NCI-H524 treated with DMSO at 0.1 percent for 48 hours (cell line): ENCODE measurements at places on chromosomes 6 and 20.

DNA sequence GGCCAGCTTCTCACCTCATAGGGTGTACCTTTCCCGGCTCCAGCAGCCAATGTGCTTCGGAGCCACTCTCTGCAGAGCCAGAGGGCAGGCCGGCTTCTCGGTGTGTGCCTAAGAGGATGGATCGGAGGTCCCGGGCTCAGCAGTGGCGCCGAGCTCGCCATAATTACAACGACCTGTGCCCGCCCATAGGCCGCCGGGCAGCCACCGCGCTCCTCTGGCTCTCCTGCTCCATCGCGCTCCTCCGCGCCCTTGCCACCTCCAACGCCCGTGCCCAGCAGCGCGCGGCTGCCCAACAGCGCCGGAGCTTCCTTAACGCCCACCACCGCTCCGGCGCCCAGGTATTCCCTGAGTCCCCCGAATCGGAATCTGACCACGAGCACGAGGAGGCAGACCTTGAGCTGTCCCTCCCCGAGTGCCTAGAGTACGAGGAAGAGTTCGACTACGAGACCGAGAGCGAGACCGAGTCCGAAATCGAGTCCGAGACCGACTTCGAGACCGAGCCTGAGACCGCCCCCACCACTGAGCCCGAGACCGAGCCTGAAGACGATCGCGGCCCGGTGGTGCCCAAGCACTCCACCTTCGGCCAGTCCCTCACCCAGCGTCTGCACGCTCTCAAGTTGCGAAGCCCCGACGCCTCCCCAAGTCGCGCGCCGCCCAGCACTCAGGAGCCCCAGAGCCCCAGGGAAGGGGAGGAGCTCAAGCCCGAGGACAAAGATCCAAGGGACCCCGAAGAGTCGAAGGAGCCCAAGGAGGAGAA lies 10.5 kb downstream of the GNAS-AS1 start:
- no peak for DNase-seq

DNA sequence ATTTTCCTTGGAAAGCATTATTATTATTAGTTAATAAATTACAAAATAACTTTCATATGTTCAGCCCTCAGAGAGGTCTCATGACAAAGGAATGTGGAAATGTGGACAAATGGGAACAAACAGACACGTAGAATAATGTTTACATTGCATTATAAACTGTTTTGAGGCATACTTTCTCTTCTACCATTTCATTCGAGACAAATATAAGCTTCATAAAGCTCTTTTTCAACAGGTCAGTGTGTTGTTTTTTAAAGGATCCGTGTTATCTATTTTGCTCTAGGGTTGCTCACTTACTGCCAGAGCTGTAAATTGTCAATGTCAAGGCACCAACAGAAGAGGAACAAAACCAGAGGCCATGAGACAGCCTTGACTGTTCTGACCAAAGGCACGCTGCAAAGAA lies 256.8 kb downstream of the PHACTR1 start:
- DNase-seq: no peak

DNA sequence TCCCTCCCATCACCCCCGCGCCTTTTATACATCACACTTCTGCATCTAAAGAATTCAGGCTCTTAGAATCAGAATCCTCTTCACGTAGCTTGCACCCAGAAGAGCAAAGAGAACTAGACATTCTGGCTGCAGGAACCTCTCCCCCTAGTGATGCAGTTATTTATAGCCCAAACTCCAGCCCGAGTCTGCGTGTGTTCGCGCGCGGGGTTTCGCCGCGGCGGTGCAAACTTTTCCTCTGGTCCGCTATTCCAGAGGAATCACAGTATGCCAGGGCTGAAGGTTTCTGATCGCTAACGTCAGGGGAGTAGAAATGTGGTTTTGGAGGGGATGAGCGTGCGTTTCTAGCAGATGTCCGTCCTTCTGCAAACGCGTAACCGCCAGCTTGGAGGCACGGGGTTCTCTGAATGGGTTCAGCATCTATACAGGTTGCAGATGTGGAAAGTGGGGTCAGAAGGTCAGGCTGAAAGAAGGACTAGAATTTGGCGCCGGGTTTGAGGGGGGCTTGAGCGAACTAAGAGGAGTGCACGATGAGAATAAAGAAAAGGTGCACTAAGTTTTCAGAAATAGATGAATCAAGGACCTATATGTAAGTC lies 1.8 kb downstream of the EPHA7 start:
- DNase-seq: no peak

GRCh38 chr6:168634541-168635328 lies 193.8 kb downstream of the SMOC2 start:
- DNase-seq: no peak

DNA sequence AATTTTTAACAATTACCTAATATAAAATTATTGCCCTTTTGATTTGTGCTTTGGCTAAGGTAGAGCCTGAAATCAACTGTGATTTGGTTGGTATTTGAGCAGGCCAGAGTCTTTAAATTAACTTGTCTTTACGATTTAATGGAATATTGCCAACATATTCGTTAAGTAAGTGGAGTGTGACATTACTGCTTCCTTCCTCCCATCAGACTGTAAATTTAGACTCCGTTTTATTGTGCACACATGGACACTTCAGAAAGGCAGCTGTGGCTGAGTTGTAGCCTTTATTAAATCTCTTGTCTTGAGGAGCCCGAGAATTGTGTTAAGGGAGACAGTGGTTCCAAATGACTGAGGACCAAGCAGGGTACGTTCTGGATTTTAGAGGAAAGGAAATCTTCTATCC lies 57.4 kb downstream of the CAP2 start:
- DNase-seq: peak; percentile 82

GRCh38 chr20:63191400-63191799 lies 24.5 kb downstream of the YTHDF1 start:
- DNase-seq: peak; percentile 83

DNA sequence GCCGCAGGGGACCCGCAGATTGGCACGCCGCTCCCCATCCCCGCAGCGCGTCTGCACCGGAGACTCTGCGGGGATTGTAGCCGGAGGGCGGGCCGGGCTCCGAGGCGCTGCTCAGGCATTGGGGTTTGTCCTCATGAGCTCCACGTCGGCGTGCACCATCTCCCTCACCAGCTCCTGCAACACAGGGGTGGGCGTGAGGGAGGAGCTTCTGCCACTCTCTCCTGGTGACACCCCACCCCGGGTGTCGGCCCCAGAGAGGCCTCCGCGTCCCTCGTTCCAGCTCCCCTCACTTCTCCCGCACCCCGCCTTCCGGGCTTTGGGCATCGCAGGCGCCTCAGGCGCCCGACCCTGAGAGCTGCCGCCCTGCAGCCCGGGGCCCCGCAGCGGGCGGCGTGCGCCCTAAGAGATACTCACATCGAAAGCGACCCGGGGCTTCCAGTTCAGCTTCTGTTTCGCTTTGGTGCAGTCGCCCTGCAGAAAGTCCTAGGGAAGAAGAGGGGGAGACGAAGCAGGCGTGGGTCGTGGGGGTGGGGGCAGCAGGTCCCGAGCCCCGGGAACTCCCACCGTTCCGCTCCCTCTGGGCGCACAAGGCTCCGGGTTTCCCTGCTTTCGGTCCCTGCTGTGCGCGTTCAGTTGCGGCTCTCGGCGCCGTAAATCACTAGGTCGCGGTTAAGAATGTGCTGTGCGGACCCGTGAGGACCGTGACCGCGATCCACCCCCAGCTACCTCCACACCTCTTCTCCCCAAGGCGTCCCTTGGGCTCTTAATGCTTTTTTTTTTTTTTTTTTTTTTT lies 14.5 kb downstream of the FOXC1 start:
- DNase-seq: no peak

- DNase-seq: no peak
These were observed 105.8 kb upstream of the NOX3 start for GRCh38 chr6:155561257-155561965.

- no peak for DNase-seq
These were observed 311.0 kb upstream of the RGS17 start for GRCh38 chr6:153442096-153442495.

GRCh38 chr6:6390849-6391602 lies 70.6 kb upstream of the F13A1 start:
- DNase-seq: no peak
